ENCODE measurements at places on chromosomes 3 and 15. TPM values are rescaled to one million over a fixed set of nuclear protein-coding genes. Genes with fewer than 3 reads are reported as not detected.
A peak's percentile ranks its signal among the peaks of the same experiment; 100 is the strongest.

The AAGAB gene
- total RNA-seq: 36.4 TPM

The CKMT1B gene
- total RNA-seq: not detected

The CCDC71 gene
- total RNA-seq: 55.0 TPM

The COL8A1 gene
- 1.1 TPM for total RNA-seq

The PLCH1 gene
- total RNA-seq: 23.2 TPM

The ASB14 gene
- total RNA-seq: 0.06 TPM

The TMC3 gene
- 0.16 TPM for total RNA-seq

The LPCAT4 gene
- 13.4 TPM for total RNA-seq

The MYO5C gene
- 40.0 TPM for total RNA-seq

The GOLGA8S gene
- 9.2 TPM for total RNA-seq

- no peaks in the 10 kb centered on the region for H3K27me3 ChIP-seq
- H3K27ac ChIP-seq: peak overlapping the region; percentile 95
- DNase-seq: peak; percentile 59
- no peaks in the 10 kb centered on the region for H3K36me3 ChIP-seq
- H3K4me1 ChIP-seq: peaks cover 25% of the 10 kb centered on the region
- H3K4me3 ChIP-seq: peak overlapping the region; percentile 51
Measured at GRCh38 chr3:141796889-141797781, 33.9 kb downstream of the GRK7 start.

DNA sequence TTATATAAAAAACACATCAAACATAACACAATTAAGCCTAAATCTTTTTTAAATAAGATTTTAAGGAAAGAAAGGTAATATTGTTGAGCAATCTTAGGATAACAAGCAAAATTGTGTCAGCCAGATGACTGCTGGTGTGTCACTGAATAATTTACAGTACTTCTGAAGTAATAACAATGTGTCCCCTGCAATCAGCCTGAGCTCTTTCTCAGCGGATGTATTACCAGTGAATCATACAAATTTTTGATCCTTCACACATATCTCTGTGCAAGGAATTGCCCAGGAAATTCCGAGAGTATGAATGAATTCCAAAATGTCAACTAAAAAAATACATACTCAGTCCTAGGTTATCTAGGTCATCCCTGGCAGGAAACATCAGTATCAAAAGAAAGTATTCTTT lies 76.6 kb upstream of the PTX3 start:
- no peak overlapping the region for H3K27ac ChIP-seq
- H3K4me3 ChIP-seq: no peak overlapping the region
- no peaks in the 10 kb centered on the region for H3K4me1 ChIP-seq
- no peak for DNase-seq
- no peaks in the 10 kb centered on the region for H3K27me3 ChIP-seq
- H3K36me3 ChIP-seq: no peaks in the 10 kb centered on the region

GRCh38 chr3:127457546-127458145 lies 132.9 kb downstream of the TPRA1 start:
- no peak for DNase-seq
- H3K36me3 ChIP-seq: no peaks in the 10 kb centered on the region
- no peak overlapping the region for H3K4me3 ChIP-seq
- peaks cover 18% of the 10 kb centered on the region for H3K4me1 ChIP-seq
- H3K27me3 ChIP-seq: no peaks in the 10 kb centered on the region
- no peak overlapping the region for H3K27ac ChIP-seq

GRCh38 chr3:43345877-43346276 lies 59.5 kb downstream of the SNRK start:
- no peaks in the 10 kb centered on the region for H3K4me1 ChIP-seq
- DNase-seq: no peak
- no peak overlapping the region for H3K27ac ChIP-seq
- no peaks in the 10 kb centered on the region for H3K36me3 ChIP-seq

DNA sequence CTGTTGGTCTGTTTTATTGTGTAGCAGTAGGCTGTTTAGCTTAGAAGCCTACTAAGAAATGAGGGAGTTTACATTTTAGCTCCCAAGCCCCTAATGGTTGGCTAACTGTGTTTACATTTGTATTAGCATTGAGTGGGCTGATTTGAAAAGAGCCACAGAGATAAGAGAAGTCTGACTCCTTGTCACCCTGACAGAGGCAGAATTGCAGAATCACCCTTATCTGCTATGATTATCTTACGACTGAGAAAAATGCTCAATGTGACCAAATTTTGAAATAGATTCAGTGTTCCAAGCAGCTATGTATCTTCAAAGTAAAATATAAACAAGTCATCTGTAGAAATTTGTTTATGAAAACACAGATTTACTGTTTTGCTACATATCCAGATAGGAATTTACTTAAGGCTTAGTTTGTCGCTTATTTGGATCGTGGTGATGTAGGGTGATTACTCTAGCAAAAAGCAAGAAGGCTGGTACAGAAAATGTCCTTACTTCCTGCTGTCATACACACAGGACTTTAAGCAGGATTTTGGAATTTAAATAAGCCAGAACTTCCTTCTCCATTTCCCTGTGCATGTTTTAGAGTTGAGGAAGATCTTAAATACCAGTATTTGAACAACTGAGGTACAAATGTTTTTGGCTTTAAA lies 19.0 kb downstream of the SEMA6D start:
- no peaks in the 10 kb centered on the region for H3K27me3 ChIP-seq
- no peak overlapping the region for H3K4me3 ChIP-seq
- no peaks in the 10 kb centered on the region for H3K4me1 ChIP-seq
- no peaks in the 10 kb centered on the region for H3K36me3 ChIP-seq
- H3K27ac ChIP-seq: no peak overlapping the region

GRCh38 chr3:197027896-197028727 lies 1.5 kb downstream of the MELTF start:
- H3K27ac ChIP-seq: no peak overlapping the region
- DNase-seq: no peak
- H3K4me1 ChIP-seq: peaks cover 9% of the 10 kb centered on the region
- no peaks in the 10 kb centered on the region for H3K36me3 ChIP-seq
- no peaks in the 10 kb centered on the region for H3K27me3 ChIP-seq
- no peak overlapping the region for H3K4me3 ChIP-seq

- H3K4me3 ChIP-seq: no peak overlapping the region
- H3K27ac ChIP-seq: no peak overlapping the region
- no peaks in the 10 kb centered on the region for H3K4me1 ChIP-seq
- H3K27me3 ChIP-seq: no peaks in the 10 kb centered on the region
Measured at GRCh38 chr3:59150039-59150438, 100.2 kb upstream of the CFAP20DC start.

DNA sequence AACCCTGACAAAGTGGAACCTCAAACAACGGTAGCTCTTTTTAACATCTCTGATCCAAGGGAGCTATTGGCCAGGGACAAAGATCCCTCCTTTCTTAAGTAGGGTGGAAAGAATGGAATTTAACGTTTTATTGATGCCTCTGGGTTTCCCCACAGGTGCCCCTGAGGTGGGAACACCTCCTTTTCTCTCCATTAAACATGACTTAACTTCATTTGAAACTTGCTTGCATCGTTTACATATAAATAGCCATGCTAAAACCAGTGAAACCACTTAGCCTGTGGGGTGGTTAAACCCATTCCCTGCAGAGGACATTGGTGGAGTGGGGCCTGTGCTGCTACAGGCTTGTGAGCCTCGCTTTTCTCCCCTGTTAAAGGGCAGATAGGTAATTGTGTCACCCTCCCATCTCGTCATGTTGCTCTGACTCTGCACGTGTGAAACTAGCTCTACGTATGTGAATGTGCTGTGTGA lies 9.7 kb downstream of the CGNL1 start:
- DNase-seq: no peak
- H3K36me3 ChIP-seq: no peaks in the 10 kb centered on the region
- H3K4me1 ChIP-seq: peaks cover 57% of the 10 kb centered on the region
- H3K4me3 ChIP-seq: no peak overlapping the region
- H3K27me3 ChIP-seq: no peaks in the 10 kb centered on the region

- H3K27me3 ChIP-seq: no peaks in the 10 kb centered on the region
- H3K27ac ChIP-seq: no peak overlapping the region
- no peaks in the 10 kb centered on the region for H3K36me3 ChIP-seq
- H3K4me3 ChIP-seq: no peak overlapping the region
- no peak for DNase-seq
Measured at GRCh38 chr15:87033056-87033455, 953.4 kb downstream of the AGBL1 start.

- H3K4me1 ChIP-seq: no peaks in the 10 kb centered on the region
- no peak for DNase-seq
- H3K36me3 ChIP-seq: no peaks in the 10 kb centered on the region
- H3K4me3 ChIP-seq: no peak overlapping the region
- H3K27me3 ChIP-seq: no peaks in the 10 kb centered on the region
Measured at GRCh38 chr3:108566599-108566998, 22.6 kb downstream of the CIP2A start.

GRCh38 chr15:54462511-54462913 lies 484.3 kb downstream of the UNC13C start:
- peak overlapping the region; percentile 15 for H3K4me3 ChIP-seq
- DNase-seq: no peak
- H3K27me3 ChIP-seq: no peaks in the 10 kb centered on the region
- no peaks in the 10 kb centered on the region for H3K4me1 ChIP-seq

DNA sequence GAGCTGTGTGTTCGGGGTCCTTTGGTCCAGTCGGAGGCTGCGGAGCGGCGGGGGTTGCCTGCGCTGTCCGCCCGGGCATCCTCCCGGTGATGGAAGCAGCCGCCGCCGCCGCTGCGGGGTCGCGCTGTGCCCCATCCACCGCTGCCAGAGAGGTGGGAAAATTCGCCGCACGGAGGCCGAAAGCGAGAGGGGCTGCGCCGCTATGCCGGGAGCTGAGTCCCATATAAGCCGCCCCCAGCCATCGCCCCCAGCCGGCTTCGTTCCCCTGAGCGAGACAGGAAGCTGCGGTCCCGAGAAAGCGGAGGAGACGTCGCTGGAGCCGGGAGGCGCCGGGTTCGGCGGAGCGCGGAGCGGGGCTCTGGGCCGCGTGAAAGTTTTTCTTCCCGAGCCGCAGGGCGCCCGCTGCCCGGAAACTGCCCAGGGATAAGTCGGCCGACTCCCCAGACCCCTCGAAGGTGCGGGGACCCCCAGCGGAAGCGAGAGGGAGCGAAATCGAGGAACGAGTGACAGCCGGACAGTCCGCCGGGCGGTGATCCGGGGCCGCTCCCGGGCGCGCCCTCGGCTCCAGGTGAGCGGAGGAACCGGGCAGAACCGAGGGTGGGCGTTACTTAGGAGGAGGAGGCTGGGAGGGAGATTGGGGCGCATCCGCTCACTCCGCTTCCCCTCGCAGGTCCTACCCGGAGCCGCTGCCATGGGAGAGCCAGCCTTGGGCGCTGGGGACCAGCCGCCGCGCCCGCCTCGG lies 574 bp downstream of the CHST2 start:
- no peak for DNase-seq
- H3K36me3 ChIP-seq: no peaks in the 10 kb centered on the region
- H3K27ac ChIP-seq: peak overlapping the region; percentile 30
- H3K4me3 ChIP-seq: peak overlapping the region; percentile 66
- H3K27me3 ChIP-seq: no peaks in the 10 kb centered on the region

GRCh38 chr3:89908711-89909213 lies 801.3 kb downstream of the EPHA3 start:
- H3K27ac ChIP-seq: no peak overlapping the region
- no peaks in the 10 kb centered on the region for H3K36me3 ChIP-seq
- no peak for DNase-seq
- no peak overlapping the region for H3K4me3 ChIP-seq

GRCh38 chr3:60445446-60445845 lies 805.8 kb downstream of the FHIT start:
- H3K27ac ChIP-seq: no peak overlapping the region
- H3K36me3 ChIP-seq: no peaks in the 10 kb centered on the region
- no peak overlapping the region for H3K4me3 ChIP-seq
- H3K4me1 ChIP-seq: no peaks in the 10 kb centered on the region

GRCh38 chr3:13411186-13411860 lies 8.8 kb downstream of the NUP210 start:
- no peaks in the 10 kb centered on the region for H3K4me1 ChIP-seq
- DNase-seq: no peak
- no peak overlapping the region for H3K27ac ChIP-seq
- no peaks in the 10 kb centered on the region for H3K36me3 ChIP-seq

- H3K4me3 ChIP-seq: no peak overlapping the region
- no peak for DNase-seq
- no peak overlapping the region for H3K27ac ChIP-seq
- H3K36me3 ChIP-seq: no peaks in the 10 kb centered on the region
- no peaks in the 10 kb centered on the region for H3K4me1 ChIP-seq
- H3K27me3 ChIP-seq: no peaks in the 10 kb centered on the region
Measured at GRCh38 chr3:80238152-80238551, 470.4 kb upstream of the ROBO1 start.

DNA sequence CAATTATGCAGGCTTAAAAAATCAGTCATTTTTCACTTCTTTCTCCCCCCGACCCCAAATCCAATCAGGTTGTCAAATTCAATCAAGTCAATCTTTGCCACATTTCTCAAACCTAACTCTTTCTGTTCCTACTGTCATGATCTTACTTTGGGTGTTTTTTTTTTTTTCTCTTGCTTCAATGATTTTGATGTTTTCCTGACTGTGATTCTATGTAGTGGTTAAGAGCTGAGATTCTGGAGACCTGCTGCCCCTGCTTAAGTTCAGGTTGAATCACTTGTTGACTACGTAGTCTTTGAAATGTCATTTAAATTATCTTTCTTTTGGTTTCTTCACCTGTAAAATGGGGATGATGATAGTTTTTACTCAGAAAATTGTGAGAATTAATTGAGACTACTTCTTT lies 117.5 kb downstream of the TPRG1 start:
- no peaks in the 10 kb centered on the region for H3K4me1 ChIP-seq
- no peak overlapping the region for H3K4me3 ChIP-seq
- H3K36me3 ChIP-seq: no peaks in the 10 kb centered on the region
- no peaks in the 10 kb centered on the region for H3K27me3 ChIP-seq
- H3K27ac ChIP-seq: no peak overlapping the region
- no peak for DNase-seq

- peaks cover 27% of the 10 kb centered on the region for H3K4me1 ChIP-seq
- H3K36me3 ChIP-seq: no peaks in the 10 kb centered on the region
- H3K27ac ChIP-seq: no peak overlapping the region
- H3K4me3 ChIP-seq: no peak overlapping the region
- no peaks in the 10 kb centered on the region for H3K27me3 ChIP-seq
Measured at GRCh38 chr3:45603226-45603625, 8.7 kb downstream of the LIMD1 start.

- H3K4me3 ChIP-seq: no peak overlapping the region
- no peak overlapping the region for H3K27ac ChIP-seq
- no peaks in the 10 kb centered on the region for H3K4me1 ChIP-seq
- H3K27me3 ChIP-seq: no peaks in the 10 kb centered on the region
Measured at GRCh38 chr3:95911767-95912166, 902.6 kb upstream of the EPHA6 start.

DNA sequence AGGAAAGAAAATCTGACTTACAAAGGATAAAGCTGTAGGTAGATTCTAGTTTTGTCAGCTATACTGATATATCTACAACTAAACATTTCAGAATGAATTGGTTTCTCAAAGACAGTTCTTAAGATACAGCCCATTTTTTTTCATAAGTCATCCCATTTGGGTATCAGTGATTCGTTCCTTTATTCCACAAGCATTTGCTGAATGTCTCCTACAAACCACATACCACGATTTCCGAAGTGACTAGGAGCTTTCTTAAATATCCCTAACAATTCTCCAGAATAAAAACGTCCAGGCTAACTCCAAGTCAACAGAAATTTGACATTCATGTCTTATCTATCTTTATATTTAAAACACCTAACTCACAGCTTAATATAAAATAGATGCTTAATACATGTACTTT lies 59.8 kb downstream of the TP53BP1 start:
- no peaks in the 10 kb centered on the region for H3K4me1 ChIP-seq
- no peaks in the 10 kb centered on the region for H3K36me3 ChIP-seq
- no peak for DNase-seq
- no peaks in the 10 kb centered on the region for H3K27me3 ChIP-seq
- no peak overlapping the region for H3K4me3 ChIP-seq

GRCh38 chr15:70152070-70152480 lies 54.4 kb upstream of the TLE3 start:
- no peak overlapping the region for H3K27ac ChIP-seq
- peaks cover 27% of the 10 kb centered on the region for H3K4me1 ChIP-seq
- H3K36me3 ChIP-seq: no peaks in the 10 kb centered on the region
- H3K27me3 ChIP-seq: no peaks in the 10 kb centered on the region
- DNase-seq: no peak

Data from testis (tissue), 5 donors.